ENCODE measurements at places on chromosomes 12 and 14.

GRCh38 chr12:120737557-120738251 lies 12.1 kb downstream of the ACADS start:
- no peak for ATAC-seq

DNA sequence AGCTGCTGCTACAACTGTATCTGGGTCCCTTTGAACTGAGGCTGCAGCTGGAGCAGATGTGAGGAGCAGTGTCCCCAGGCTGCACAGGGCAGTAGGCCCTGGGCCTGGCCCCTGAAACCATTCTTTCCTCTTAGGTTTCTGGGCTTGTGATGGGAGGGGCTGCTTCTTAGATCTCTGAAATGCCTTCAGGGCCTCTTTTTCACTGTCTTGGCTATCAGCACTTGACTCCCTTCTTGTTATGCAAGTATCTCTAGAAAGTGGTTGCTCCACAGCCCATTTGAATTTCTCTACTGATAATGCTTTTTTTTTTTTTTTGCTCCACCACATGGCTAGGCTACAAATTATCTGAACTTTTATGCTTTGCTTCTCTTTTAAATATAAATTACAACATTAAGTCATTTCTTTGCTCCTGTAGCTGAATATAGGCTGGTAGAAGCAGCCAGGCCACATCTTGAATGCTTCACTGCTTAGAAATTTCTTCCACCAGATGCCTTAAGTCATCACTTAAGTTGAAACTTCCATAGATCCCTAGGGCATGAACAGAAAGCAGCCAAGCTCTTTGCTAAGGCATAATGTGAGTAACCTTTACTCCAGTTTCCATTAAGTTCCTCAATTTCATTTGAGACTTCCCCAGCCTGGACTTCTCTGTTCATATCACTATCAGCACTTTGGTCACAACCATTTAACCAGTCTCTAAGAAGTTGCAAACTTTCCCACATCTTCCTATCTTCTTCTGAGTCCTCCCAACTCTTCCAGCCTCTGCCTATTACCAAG lies 41.1 kb downstream of the ACSM4 start:
- ATAC-seq: no peak

DNA sequence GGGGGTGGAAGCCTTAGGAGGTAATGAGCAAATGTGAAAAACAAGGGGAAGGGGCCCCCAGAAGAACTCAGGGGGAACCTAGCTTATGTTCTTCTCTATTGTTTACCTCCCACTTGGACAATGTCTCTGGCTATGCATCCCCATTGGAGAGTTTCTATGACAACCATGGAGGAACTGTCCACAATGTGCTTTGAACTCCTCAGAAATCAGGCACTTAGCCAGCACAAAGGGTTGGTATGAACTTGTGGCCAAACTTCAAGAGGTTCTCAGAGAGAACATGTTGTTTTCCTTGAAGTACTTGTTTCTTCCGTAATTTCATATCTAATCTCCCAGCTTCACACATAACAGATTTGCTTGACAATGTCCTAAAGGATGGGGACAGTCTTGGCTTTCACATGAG lies 202.8 kb upstream of the PELI2 start:
- no peak for ATAC-seq

DNA sequence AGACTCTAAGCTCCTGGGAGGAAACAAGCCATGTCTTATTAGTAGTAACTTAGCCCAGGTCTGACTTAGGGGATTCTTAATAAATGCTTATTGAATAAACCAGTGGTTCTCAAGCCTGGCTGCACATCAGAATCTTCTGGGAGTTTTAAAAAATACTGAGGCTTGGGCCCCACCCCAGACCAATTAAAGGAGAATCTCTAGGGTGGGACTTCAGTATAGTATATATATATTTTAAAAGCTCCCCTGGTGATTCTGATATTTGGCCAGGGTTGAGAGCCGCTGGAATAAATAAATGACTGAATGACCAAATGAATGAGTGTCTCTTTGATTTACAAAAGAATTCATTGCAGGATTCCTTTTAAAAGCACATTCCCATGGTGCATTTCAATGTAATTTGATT lies 151.5 kb upstream of the GSC start:
- ATAC-seq: no peak

GRCh38 chr14:80095623-80096022 lies 115.7 kb downstream of the DIO2 start:
- ATAC-seq: no peak

DNA sequence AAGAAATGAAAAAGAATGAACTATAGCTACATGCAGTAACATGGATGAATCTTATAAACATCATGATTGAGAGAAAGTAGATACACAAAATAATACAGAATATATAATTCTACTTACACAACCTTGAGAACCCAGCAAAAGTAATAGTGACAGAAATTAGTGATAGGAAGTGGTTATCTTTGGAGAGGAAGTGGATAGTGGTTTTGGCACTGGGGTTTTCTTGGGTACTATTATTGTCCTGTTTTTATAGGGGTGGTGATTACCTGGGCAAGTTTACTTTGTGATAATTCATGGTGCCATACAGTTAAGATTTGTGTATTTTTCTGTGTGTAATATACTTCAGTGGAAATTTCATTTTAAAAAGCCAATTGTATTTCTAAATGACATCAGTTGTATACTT lies 352.7 kb downstream of the AEBP2 start:
- ATAC-seq: no peak

DNA sequence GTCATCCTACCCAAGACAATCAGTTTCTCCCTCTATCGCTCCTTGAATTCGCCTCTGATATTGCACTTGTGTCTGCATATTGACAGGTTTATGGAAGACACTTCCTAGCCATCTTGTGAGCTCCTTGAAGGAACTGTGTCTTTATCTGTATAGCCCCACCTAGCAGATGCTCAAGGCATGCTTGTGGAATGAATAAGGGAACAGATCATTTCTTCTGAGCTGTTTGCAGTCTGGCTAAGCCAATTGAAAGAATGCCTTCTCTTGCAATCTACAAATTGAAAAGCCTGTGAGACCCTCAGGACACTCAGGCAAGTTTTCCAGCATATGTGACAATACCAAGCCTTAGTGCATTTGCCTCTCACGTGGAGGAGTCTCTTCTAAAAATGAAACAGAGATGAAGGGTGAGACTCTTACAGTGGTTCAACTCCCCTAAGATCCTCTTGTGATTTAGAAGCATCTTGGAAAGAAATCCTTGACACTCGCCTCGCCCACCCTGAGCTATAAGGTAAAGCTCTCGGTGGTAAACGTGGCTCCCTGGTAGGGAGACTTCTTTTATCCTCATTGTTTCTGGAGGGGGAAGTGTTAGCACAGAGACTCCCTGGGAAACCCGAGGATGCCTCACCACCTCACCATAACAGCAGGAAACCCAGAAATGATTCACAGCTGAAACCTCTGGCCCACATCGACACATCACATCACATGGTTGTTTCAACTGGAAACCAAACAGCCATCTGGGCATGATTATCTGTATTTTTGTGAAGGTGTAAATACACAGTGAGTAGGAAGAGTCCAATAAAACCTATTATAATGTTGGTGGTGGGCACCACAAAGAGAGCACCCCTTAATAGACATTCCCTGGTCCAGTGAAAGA lies 112.3 kb upstream of the BCL2L14 start:
- no peak for ATAC-seq

DNA sequence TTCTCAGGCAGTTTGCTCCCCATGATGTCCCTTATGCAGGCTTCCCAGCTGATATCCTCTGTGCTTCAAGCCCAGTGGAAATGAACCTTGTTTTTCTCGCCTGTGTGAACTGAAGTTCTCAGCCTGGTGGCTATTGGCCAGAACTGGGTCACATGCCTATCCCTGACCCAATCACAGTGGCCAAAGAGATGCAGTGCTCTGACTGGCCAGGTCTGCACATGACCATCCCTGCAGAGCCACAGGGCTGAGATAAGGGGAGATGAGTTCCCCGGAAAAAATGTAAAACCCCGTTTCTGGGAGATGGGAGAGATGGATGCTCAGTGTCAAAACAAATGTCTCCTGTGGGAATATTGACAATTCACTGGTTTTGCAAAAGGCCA lies 34.7 kb upstream of the FZD10 start:
- ATAC-seq: peak; percentile 56

DNA sequence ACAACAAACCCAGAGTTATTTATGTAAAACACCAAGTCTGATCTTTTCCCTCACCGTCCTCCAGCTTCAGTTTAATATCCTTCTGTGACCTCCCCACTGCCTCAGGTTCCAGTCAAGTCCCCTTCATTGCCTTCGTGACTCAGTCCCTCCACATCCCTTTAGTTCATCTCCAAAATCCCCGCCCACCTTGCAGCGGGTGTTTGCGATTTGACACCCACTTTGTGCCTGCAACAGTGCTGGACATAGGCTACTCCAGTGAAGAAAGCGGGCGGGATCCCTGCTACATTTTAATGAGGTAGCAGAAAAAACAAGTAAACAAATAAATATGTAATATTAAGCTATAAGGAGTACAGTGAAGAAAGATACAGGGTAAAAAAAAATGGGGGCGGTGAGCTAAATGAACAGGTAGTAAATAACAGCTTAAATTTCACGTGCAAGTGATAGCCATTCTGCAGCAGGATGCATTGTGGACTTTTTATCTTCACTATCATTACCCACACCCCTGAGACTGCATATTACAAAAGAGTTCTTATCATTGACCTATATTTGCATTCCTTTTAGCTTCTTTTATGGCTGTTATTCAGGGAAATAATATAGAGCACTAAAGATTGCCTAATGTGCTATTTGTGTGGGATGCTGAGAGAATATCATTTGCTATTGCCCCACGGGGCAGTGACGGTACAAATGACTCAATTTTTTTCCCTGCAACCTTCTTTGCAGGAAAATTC lies 222.8 kb upstream of the NUDT4 start:
- ATAC-seq: no peak

GRCh38 chr14:95402176-95402575 lies 82.5 kb upstream of the CLMN start:
- ATAC-seq: peak; percentile 34

- ATAC-seq: no peak
These were observed 90.2 kb downstream of the TTLL5 start for GRCh38 chr14:75751296-75751695.

GRCh38 chr12:116142936-116143898 lies 134.3 kb downstream of the MED13L start:
- no peak for ATAC-seq

DNA sequence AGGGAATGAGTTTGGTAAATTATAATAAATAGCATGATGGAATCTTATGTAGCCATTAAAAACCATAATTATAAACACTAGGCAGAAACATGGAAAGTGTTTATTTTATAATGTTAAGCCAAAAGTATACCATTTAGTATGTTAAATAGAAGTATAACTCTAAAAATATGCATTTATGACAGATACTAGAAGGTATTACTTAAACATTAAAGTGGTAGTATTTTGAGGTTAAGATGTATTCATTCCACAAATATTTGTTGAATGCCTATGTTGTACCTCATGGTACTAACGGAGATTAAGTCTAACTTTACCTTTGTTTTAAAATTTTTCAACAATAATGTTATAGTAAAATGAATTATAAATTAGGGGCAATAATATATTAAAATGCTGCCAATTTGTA lies 24.1 kb downstream of the TTC8 start:
- ATAC-seq: no peak

DNA sequence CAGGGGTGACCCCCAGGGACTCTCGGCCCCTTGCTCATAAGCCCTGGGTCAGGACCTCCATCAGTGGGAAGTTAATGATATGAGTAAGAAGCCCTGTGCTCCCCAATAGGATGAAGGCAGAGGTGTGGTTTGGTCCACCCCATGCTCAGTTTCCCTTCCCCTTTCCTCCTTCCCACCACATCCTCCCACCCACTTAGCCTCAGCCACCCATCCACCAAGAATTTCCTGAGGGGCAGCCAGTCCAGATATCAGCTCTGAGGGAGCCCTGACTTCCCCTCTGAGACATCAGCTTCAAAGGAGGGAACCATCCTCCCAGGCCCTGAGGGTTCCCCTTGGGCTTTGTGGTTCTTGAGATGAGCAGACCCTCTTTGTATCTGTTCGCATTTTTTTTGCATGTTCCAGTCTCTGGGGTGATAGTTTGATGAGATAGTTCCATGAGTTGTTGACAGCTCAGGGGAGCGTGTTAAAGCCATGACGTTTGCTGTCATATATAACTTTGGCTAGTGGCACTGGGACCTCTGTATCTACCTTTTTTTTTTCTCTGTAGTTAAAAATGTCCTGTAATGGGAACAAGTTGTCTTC lies 71.2 kb downstream of the LGMN start:
- ATAC-seq: no peak

- no peak for ATAC-seq
These were observed 15.0 kb upstream of the GALNT16 start for GRCh38 chr14:69244946-69245345.

DNA sequence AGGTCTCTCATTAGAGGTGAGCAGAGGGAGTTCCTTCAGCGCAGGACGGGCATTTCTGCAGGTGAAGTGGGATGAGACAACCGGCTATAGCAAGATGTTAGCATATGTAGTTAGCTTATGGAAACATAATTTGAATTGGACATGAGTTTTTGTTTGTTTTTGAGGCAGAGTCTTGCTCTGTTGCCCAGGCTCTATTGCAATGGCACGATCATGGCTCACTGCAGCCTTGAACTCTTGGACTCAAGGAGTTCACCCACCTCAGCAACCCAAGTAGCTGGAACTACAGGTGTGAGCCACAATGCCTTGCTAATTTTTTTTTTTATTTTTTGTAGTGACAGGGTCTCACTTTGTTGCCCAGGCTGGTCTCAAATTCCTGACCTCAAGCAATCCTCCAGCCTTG lies 69.2 kb downstream of the RCOR1 start:
- ATAC-seq: no peak

DNA sequence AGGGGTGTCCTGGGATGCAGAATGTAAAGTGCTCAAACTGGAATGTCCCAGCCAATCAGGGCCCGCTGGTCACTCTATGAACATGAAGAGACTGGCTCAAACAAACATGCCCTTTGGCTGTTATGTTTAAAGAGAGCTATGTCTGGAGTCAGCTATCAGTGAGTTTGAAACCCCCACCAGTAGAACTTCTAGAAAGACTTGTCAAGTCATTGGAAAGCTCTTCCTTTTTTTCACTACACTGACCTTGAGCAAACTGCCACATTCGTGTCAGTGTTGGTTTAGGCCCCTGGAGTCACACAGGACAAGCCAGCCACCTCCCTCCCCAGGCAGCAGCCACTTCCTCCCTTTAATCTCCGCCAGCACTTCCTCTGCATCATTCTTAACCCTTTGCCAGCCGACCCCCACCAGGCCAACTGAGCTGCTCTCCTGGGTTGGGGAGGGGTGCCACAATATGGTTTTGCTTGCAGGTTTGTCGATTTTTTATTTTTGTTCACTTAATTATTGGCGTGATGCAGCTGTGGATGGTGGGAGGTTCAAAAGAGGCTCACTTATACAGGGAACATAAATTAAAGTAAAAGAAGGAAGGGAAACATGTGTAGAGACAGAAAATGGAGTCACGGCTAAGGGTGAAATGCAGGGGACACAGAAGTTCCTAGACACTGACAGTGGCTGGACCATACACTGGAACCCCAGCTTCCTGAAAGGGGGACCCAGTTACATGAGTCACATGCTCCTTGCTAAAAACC lies 25.3 kb downstream of the CMKLR1 start:
- ATAC-seq: peak; percentile 42
